ENCODE measurements at places on chromosomes 12 and 14.

- DNase-seq: no peak
These were observed 105.1 kb downstream of the BMP4 start for GRCh38 chr14:53851394-53852090.

DNA sequence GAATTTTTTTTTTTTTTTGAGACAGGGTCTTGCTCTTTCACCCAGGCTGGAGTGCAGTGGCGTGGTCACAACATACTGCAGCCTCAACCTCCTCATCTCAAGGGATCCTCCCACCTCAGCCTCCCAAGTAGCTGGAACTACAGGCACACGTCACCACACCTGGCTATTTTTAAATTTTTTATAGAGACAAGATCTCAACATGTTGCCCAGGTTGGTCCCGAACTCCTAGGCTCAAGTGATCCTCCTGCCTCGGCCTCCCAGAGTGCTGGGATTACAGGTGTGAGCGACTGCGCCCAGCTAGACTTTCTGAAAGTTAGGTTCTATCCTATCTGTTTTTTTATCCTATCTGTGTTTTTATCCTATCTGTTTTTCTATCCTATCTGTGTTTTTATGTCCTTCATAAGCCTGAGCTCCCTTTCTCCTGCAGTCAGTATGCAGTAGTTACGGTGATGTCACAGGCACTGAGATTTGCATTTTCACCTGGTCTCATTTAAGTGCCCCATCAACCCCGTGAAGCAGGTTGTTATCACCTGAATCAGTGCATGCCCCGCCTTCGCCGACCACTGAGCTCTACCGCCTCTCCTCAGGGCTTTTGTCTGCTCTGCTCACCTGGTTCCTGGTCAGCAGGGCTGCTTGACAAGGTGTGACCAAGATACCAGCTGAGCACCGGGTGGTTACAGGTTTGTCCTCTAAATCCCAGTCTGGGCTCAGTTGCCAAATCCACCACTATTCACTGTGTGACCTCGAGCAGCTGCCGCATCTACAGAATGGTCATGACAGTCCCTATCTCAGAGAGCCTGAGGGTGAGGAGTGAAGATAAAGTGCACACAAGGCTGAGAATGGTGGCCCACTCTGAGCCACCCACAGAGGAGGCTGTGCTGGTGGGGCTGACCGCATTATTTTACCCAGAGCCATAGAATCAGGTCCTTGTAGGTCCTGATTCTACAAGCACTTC lies 33.1 kb downstream of the SYNDIG1L start:
- DNase-seq: no peak

GRCh38 chr12:73465106-73465505 lies 1072.5 kb upstream of the ATXN7L3B start:
- no peak for DNase-seq

GRCh38 chr14:97359341-97359740 lies 562.2 kb downstream of the VRK1 start:
- DNase-seq: no peak

DNA sequence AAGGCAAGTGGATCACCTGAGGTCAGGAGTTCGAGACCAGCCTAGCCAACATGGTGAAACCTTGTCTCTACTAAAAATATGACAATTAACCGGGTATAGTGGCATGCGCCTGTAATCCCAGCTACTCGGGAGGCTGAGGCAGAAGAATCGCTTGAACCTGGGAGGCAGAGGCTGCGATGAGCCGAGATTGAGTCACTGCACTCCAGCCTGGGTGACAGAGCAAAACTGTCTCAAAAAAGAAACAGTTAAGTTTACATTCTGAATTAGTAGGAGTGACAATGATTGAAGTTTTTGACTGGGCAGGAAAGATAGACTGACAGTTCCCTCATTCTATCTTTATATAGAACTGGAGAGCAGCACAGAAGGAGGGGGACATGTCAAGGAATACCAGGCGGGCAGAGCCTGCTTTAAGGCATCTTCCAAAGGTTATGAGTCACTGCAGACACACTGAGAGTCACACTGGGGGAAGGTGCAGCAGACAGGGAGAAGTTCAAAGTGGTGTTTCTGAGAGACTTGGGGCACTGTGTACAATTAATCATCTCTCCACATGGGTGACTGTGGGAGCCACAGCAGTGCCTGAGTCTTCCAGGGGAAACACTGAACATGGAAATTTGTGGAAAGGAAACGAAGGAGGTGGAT lies 42.8 kb upstream of the RNASE3 start:
- no peak for DNase-seq

DNA sequence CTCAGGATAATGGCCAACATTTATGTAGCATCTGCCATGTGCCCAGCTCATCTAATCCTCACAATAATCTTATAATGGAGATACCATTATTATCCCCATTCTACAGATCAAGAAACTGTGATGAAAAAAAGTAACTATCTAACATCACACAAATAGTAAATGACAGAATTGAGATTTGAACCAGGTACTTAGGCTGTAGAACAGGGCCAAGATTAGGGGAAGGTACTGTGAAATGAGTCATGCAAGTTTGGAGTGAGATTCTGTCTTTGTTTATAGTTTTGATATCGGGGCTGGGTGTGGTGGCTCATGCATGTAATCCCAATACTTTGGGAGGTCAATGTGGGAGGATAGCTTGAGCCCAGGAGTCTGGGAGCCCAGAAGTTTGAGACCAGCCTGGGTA lies 1.3 kb upstream of the GNPTAB start:
- no peak for DNase-seq

DNA sequence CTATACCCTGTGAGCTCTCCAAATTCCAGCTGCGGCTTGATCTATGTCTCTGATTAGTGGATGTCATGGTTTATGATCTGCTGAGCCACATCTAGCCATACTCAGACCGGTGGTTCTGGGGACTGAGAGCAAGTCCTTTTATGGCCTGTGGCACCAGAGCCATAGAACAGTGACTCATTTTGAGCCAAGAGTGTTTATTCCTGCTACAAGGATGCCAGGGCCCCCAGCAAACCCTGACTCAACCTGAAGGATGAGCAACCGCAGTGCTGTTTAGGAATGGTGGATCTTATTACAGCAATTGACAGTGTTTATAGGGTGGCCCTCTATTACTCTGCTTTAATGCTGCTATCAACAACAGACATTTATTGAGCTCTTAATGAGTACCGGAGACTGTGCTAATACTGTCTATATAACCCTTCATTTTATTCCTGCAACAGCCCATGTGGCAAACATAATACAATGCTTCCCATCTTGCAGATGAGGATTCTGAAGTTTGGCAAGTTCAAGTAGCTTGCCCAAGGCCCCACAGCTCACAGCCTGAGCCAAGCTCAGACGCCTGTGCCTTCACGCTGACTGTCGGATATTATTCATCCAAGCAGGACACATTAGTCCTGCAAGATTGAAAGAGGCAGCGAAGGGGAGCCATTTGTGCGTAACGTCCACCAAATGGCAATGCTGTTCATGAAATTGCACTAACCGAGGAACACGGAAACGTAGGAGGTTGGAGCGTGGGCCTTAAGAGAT lies 273.6 kb upstream of the PWP1 start:
- peak; percentile 63 for DNase-seq

DNA sequence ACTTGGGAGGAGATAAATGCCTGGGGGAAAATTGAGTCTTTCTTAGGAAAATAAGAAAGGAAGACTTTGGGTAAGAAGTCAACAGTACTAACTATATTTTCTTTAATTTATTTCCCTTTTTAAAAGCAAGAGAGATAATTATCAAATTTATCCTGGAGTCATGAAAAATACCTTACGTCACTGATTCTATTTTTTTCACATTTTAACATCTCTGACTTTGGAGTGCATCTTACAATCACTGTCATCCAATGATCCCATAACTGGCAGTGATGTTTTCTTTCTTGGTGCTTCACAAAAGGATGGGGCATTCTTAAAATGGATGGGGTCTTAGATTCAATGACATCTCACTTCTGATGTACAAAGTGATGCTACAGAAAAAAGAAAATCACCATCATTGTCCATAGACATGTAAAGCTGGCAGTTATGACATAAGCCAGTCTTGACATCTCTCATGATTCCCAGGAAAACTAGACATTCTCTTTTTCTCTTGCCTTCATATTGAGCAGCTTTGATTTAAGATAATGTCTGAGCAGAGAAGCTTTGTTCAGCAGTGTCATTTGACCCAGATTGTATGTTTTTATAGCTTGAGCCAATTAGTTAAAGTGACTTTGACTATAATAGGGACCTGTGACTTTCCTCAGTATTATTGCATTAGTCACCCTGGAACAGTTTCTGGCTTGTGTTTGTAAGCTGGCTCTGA lies 236.2 kb downstream of the EGLN3 start:
- DNase-seq: no peak

- DNase-seq: peak; percentile 38
These were observed 15.7 kb downstream of the SIVA1 start for GRCh38 chr14:104768437-104769323.

GRCh38 chr12:52006726-52007157 lies at the start of gene TAMALIN:
TAMALIN (plus strand) TSS chr12:52006946; CDS start chr12:52007020, 74 bp downstream.
- no peak for DNase-seq

- peak; percentile 75 for DNase-seq
These were observed 91.1 kb downstream of the IRF2BPL start for GRCh38 chr14:76937181-76938091.

- DNase-seq: no peak
These were observed 107.0 kb downstream of the MGST1 start for GRCh38 chr12:16454481-16454880.

GRCh38 chr14:91113829-91114078 lies at the start of gene DGLUCY:
DGLUCY (plus strand) TSS chr14:91114073; CDS start chr14:91160295, 46,222 bp downstream.
- DNase-seq: peak; percentile 48

DNA sequence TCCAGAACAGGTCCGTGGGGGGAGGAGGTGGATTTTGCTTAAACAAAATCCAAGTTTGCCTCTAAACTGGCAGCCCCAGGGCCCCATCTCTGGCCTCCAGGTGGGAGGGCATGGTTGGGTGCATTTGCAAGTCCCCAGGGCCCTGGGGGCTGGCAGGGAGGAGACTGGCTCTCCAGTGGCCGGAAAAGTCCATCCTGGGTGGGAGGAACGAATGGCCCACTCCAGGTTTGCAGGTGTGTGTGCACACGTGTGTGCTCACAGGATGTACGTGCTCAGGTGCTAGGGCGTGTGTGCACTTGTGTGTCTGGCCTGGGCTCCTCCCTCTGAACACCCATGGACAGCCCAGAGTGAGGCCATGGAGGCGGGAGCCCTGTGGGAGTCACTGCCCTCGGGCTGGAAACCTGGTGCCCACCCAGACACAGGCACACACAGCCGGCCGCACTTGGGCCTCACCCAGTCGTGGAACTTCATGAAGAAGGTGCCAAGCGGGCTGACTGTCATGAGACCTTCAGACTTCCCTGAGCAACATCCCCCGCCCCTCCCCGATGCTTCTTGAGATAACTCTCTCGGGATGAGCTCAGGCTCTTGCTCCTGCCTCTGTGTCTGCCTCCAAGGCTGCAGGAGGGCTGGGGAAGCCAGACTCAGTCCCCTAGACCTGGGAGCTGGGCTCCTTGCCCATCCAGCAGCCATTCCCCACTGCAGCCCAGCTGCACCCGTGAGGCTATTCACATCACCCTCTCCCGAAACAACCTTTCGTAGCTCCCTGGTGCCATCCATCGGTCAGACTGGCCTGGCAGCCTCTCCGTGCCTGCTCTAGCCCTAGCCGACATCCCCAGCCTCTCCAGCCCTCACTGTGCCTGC lies 9.4 kb downstream of the AHNAK2 start:
- no peak for DNase-seq

DNA sequence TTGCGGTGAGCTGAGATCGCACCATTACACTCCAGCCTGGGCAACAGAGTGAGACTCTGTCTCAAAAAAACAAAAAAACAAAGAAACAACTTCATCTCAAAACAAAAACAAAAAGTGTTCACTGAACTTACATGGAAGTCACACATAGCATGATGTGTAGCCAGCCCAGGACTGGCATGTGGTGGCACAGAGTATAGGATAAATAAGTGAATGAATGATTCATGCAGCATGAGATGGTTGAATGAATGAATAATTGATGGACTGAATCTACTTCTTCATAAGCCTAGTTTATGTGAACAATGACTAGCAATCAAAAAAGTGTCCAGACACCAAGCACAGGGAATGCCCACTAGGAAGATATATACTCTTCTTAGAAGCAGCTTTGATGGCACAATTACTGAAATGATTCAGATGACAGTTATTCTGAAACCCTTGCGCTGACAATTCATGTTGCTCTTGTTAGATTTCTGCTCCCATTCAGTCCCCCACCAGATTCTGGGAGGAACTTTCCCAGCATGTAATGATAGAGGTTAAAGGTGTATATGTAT lies 31.6 kb upstream of the SERPINA6 start:
- DNase-seq: no peak

- DNase-seq: no peak
These were observed 2.5 kb upstream of the CACNA2D4 start for GRCh38 chr12:1920971-1921370.

DNA sequence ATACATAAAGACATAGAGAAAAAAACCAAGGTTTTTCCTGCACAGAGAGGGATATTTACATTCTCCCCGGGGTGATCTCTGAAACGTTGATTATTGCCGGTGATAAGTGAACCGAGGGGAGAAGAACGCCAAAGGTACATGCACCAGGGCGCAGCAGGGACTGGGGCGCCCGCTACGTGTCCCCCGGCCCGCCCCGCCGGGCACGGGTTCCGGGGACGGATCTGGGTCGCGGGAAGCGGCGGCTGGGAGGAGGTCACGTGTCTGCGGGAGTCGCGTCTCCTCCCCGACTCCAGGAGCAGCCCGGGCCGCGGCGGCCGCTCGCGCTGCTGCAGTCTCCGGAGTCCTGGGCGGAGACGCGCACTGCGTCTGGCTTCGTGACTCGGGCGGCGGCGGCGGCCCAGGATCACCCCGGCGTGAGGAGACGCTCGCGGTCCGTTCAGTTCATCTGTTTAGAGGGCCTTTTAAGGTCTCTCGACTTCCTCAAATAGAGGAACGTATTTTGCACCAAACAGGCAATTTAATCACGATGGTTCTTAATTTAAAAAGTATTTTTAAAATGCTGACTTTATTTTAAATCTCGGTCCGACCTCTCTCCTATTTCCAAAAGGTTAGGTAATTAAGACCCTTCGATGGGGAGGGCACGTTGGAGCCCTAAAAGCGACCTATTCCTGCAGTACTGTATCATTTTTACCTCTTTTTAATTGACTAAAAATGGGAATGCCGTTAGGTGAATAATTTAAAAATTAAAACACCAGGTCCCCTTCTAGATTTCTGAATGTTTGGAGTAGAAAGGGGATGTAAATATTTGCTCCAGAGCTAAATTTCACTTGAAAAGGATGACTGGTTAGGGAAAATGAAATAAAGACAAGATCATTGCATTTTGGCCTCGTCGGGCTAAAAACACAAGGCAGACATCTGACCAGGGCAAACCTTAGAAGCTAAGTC lies 1.8 kb upstream of the BHLHE41 start:
- DNase-seq: no peak

GRCh38 chr12:21428241-21428640 lies 9.2 kb upstream of the PYROXD1 start:
- DNase-seq: no peak

DNA sequence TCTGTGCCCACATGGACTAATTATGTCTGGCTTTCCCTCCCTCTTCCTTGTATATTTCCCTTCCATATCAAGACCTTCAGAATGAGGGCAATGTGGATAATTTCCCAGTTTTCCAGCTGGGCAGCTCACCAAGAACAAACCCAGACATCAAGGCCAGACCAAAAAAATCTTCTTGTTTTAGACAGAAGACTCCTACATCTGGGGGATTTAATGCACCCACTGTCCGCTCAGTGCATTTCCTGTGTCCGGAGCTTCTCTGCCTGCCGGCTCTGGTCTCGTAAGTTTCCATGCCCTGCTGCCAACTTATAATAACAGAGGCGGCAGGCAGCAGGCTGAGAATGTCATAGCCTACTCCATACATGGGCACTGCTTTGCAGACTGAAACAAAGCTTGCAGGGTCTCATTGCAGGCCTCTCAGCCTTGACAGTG lies 207.2 kb upstream of the BCL2L14 start:
- no peak for DNase-seq

Data from AG04450 (cell line).